Mesothelial cell of epicardium (in vitro differentiated cells): ENCODE measurements at places on chromosomes 4 and X. TPM values are rescaled to one million over a fixed set of nuclear protein-coding genes. Genes with fewer than 3 reads are reported as not detected.

Gene DUSP21
- not detected in 3 replicates for total RNA-seq

Gene GPRASP3
- 8.4 to 10.0 TPM (median 8.5 TPM) in 3 replicates for total RNA-seq

Gene TIGD4
- total RNA-seq = 0.43 to 0.65 TPM (median 0.58 TPM) in 3 replicates

Gene MAB21L2
- 14.2 to 16.0 TPM (median 14.4 TPM) in 3 replicates for total RNA-seq

Gene RS1
- not detected in 3 replicates for total RNA-seq

Gene MAGEA6
- total RNA-seq = not detected in 3 replicates

Gene TMPRSS11B
- not detected in 3 replicates for total RNA-seq

Gene SLC7A11
- 2.8 to 3.4 TPM (median 3.0 TPM) in 3 replicates for total RNA-seq

Gene CFAP99
- 0.11 TPM in 1 of 3 replicates, not detected in the others for total RNA-seq

DNA sequence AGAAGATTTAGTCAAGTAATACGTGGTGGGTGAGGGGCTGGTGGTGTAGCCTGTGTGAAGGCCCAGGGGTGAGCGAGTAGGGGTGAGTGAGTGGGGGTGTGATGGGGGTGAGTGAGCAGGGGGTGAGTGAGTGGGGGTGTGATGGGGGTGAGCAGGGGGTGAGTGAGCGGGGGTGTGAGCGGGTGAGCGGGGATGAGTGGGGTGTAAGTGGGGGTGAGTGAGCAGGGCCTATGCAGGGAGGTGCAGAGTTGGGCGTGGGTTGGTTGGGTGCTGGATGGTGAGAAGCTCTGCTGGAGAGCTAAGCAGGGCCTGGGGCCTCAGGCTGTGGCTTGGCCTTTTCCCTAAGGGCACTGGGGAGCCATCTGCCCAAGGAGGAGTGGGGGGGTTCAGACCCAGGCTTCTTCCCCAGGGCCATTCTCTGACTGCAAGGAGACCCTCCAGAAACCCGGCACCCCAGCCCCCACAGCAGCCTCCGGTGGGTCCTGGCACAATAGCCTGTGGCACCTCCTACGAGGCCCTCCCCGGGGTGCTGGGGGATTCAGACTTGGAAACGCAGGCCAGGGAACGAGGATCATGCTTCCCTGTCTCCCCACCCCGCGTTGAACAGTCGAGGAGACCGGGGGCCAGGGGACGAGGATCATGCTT lies 30.4 kb downstream of the SH3TC1 start:
- DNase-seq = no peak

GRCh38 chr4:70709611-70710205 lies 12.1 kb upstream of the RUFY3 start:
- DNase-seq = no peak

- DNase-seq = no peak
Measured at GRCh38 chrX:19902110-19902509, 14.7 kb upstream of the SH3KBP1 start.

DNA sequence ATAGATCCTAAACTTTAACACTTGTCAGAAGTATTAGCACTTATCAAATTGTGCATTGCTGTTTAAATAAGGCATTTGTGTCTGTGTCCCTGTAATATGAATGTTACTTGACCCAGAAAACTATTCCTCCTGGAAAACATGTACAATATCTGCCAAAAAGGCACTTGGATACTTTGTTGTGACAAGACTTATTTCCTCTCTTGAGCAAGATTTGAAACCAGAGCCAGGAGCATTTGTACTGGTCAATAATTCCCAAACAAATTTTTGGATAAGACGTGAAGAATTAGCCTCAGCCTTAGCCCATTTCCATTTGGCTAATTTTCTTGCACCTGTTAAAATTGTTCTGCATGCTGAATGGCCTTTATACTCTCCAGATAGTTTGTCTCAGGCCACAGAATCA lies 176.3 kb upstream of the GK2 start:
- DNase-seq = no peak

DNA sequence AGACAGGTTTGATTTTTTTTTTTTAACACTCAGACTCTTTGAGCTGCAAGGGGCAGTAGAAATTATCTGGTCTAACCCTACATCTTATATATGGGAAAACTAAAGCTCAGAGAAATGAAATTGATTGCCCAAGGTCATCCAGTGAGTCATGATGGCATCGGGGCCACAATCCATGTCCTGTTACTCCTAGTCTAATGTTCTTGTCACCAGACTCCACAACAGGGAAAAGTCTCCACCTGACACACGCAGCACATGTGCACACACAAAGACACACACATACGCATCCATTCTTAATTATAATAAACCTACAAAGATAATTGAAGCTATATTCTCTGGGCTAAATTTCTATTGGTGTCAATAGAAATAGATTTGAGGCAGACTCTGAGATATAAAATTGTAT lies 48.4 kb downstream of the GPC3 start:
- no peak for DNase-seq

GRCh38 chr4:102869569-102870197 lies 891 bp downstream of the CISD2 start:
- no peak for DNase-seq

- DNase-seq = no peak
Measured at GRCh38 chr4:140450352-140450751, 22.9 kb upstream of the CLGN start.

- DNase-seq = no peak
Measured at GRCh38 chr4:184103527-184104264, 114.0 kb downstream of the ENPP6 start.

- DNase-seq = no peak
Measured at GRCh38 chr4:169103966-169104412, 93.9 kb upstream of the CBR4 start.

GRCh38 chr4:100017637-100018310 lies 67.7 kb upstream of the H2AZ1 start:
- no peak for DNase-seq

DNA sequence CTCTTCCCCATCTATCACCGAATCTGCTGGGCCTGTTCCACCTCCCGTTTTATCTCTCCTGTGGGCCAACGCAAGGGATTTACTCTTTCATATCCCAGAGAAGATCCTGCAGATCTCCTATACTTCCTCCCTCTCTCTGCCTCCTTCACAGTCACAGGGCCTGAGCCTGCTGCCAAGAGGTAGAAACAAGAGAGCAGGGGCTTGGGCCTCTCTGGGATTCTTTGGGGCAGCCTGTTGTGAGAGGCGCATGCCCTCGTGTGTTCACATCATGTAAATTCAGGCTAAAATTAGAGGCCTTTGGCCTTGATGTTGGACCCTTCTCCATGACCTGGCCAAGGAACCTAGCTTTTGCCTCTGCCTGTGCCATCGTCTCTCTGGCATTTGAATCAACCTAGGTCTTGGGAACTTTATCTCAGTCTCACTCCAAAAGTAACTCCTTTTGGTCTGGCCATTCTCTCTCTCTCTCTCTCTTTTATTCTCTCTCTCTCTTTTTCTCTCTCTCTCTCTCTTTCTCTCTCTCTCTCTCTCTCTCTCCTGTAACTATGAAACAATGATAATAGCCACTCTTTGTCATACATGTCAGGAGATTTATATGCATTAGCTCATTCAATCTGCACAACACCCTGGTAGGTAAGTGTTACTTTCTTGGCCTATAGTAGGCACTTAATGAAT lies 20.0 kb upstream of the EFNB1 start:
- no peak for DNase-seq

- DNase-seq = no peak
Measured at GRCh38 chr4:98630737-98631454, 27.5 kb downstream of the TSPAN5 start.

GRCh38 chr4:86660401-86660800 lies 66.3 kb downstream of the PTPN13 start:
- no peak for DNase-seq

GRCh38 chr4:184437565-184438265 lies 36.6 kb downstream of the IRF2 start:
- no peak for DNase-seq

- DNase-seq = no peak
Measured at GRCh38 chrX:118164138-118164537, 47.5 kb upstream of the KLHL13 start.

DNA sequence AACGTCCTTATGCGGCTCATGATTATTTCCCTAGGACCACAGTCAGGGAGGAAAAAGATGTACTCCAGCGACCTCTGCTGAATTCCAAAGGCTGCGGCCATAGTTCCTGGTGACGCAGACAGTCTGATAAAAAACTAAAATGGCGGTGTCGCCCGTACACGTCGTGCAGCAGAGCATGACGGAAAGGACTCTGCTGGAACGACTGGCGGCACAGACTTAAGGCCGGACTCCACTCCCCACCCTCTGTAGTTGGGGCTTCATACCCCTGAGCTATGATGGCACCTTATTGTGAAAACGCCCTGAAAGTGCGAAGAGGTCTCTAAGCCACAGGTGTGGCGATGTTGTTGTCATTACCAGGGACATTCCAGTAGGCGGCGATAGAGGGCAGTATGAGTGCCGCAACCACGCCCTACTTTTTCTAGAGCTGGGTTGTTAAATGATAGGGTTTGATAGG lies 90.0 kb upstream of the EDA2R start:
- DNase-seq = peak; percentile 24

DNA sequence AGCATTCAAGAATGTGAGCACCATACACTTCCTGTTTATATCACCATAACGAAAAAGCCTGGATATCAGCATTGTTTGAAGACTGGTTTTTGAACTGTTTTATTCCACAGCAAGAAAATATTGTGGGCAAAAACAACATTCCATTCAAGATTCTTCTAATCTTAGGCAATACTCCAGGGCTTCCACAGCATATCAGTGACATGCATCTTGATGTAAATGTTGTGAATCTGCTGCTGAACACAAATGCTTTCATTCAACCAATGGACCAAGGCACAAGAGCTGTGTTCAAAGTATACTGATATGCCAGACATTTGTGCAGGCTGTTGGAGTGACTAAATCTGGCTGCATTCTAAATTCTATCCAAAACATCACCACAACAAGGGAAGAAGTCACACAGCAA lies 260.1 kb upstream of the ETNPPL start:
- DNase-seq = no peak

- DNase-seq = no peak
Measured at GRCh38 chrX:24264383-24264782, 49.5 kb downstream of the SUPT20HL2 start.

GRCh38 chr4:20151436-20151835 lies 100.3 kb upstream of the SLIT2 start:
- DNase-seq = no peak

DNA sequence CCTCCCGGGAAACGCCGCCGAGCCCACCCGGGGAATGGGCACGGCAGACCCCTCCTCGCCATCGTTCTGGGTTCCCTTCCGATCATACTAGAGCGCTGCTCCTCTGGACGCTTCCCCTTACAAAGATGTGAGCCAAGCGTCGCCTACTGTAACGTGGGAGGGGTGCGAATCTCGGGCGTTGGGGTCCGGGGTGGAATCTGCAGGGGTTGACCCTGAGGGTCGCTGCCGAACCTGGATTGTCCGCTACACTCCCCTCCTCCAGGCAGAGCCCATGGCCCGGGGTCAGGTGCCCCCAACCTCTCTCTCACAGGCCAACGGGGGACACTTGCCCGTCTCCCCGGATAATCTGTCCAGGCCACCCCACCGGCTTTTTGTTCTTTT lies 13.8 kb downstream of the BCOR start:
- no peak for DNase-seq

DNA sequence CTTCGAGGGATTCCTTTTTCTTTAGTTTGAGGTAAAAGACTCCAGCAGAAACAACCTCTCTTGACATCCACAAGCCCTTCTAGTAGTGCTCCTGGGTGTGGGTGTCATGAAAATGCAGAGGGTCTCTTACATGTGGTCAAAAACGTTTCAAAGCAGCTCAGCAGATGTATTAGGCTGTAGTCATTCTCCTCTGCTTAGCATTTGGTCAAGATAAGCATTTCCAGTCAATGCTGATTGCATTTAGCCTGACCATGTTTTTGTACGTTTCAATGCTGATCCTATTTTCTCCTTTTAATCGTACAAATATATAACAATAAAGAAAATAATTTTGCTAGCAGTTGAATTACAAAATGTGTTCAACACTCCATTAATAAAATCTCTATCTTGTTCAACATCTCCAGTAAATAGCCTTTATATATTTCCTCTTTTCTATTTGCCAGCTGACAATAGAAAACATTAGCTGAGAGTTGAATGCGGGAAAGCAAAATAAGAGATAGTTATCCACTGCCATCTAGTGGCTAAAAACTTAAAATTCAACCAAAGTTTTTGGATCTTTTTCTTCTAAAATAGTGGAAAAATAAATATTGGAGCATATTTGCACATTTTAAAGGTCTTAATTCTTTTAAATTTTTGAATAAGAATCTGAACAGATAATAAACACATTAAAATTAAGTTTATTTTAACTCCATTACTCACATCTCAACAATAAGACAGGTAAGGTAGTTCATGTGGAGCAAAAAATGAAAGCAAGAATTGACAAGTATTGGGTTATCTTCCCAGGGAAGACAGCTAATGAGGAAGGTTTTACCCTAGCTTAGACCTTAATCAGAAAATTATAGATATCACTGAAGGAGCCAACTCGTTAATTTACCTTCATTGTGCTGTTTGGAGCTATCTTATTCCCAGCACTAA lies 15.2 kb upstream of the PACRGL start:
- no peak for DNase-seq

DNA sequence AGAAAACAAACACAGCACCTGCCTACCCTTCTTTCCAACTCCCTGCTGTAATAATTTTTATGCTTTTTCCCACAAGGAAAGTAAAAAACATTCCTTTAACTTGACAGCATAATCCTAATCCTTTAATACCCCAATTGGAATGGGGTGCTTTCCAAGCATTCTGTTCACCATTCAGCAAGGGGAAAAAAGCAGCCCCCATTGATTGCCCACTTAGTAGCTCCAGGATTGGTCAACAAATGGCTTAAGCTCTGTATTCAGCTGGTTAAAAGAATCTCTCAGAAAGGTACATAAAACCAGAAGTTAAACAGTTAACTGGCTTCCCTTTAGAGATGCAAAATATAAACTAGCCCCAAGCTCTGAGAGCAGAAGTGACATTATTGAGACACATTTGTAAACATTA lies 194.8 kb upstream of the ATOH1 start:
- no peak for DNase-seq

GRCh38 chr4:24413311-24413784 lies 171.0 kb downstream of the DHX15 start:
- no peak for DNase-seq

DNA sequence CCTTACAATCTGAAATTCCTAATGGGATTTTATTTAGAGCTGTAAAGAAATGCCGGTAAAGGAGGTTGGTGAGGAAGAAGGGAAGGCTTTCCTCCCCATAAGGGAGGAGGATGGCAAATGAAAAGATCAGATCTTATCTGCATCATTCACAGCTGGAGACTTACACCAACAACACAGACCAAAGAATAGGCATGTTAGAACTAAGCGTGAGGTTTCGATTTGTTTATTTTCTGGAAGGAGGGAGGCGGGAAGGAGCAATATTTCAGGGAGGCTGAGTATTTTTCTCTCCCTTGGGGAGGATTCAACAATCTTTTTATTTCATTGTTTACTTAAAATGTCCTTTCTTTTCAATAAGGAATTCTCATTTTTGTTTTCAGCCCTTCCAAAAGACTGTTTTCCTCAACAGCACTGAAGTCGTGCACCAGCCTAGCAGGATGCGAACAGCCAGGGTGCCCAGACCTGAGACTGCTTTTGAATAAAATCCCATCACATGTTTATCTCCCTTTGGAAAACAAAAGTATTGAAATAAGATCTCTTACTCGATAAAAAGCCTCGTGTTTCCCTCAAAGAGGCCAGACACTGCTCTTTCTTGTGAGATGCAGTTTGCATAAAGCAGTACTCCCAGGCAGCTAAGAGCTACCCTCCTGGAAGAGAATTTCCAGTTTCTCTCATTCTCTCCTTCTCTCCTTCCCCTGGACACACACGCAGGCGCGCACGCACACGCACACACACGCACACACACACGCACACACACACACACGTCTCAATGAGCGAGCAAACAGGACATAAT lies 236.1 kb downstream of the MGST2 start:
- no peak for DNase-seq
